ENCODE measurements at places on chromosomes 7 and 10.

- no peak for DNase-seq
Measured at GRCh38 chr7:138625849-138626230, 75.3 kb downstream of the SVOPL start.

DNA sequence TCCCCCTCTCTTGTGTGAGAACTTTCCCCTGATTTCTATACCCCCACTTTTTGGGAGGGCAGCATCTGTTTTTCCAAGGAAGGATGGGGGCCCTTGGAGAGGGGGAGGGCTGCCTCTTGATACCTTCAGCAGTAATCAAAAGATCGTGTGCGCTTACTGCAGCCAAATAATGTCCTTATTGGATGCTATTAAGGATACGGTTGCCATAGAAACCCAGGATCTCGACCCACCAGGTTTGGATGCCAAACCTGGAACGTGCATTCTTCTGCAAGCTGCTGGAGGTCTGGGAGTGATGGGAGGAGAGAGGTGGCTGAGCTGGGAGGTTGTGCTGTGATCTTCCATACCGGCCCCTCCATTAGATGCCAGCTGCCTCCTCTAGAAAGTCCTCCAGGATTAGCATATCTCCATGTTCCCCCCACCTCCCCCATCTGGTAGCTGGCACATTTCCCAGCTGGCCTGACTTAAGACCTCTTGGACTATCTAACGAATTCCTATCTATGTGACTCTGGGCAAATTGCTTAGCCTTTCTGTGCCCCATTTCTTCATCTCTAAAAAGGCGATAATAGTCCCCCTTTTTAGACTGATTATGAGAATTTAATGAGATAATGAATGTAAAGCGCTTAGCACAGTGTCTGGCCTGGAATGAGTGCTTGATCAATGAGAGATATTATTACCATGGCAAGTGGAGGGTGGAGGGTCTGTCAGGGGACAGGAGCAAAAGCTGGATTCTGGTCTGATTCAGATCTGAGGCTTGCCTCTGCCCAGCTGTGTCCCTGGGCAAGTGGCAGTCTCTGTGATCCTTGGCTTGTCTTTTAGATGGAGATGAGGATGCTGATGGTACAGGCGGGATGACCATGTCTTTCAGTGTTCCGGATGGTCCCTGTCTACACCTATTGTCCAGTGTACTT, 78.5 kb upstream of the PCBD1 start:
- no peak for DNase-seq

DNA sequence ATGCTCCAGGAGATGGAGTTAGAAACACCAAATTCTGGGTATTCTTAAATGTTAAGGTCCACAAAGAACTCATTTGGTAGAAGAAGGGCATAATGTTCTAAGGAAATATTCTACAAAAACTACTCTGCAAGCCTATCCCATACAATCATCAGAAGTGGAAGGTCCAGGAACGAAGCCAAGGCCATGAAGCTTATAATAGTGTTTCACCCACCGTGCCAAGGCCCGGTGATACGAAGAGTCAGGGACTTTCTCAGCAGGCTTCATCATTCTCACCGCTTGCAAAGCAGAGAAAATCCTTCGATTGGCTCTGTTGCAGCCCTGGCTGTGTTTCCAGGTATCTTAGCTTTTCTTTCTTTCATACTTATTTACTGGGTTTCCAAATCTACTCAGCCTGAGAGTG, 351.9 kb upstream of the CELF2 start:
- no peak for DNase-seq

- peak; percentile 55 for DNase-seq
Measured at GRCh38 chr7:157432957-157433576, 96.3 kb downstream of the DNAJB6 start.

GRCh38 chr10:3107426-3107961, 40.1 kb downstream of the PFKP start:
- no peak for DNase-seq
